Stimulated activated CD8-positive, alpha-beta memory T cell treated with anti-CD3 and anti-CD28 coated beads, Interleukin-7, amount 100 ng/mL, for 1 hour (primary cell): ENCODE measurements at places on chromosomes 2 and 18.

DNA sequence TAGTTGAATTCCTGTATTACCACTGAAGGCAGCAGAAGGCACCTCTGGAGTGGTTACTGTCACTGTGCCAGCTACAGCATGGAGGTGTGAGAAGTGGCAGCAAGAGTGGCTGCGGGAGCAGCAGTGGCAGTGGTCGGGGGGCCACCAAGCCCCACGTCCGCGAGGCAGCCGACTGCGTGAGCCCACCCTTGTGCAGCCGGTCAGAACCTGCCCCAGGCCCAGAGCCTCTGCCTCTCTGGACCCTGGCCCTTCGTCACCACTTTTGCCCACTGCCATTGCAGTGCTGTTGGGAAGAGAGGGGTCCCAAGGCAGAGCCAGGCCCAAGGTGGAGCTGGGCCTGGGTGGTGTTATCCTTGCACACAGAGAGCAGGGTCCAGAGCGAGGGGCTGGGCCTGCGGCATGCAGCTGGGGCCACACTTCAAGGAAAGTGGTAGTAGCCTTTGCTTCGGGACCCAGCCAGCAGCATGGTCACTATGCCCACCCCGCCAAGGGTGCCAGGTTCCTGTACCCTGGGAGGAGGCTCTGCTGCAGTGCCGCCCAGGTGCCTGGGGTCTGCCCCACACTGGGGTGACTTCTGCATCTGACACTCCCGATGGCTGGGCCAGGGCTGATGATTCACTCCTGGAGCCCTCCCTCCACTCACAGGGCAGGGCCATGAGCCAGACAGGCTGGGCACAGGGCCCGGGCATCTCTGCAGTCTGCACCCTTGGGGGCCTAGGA lies 450.1 kb upstream of the LRATD1 start:
- no peak for DNase-seq

- DNase-seq: no peak
Observed at GRCh38 chr2:108029496-108029895, 43.2 kb downstream of the SLC5A7 start.

- no peak for DNase-seq
Observed at GRCh38 chr2:72669121-72669520, 156.7 kb downstream of the EXOC6B start.

DNA sequence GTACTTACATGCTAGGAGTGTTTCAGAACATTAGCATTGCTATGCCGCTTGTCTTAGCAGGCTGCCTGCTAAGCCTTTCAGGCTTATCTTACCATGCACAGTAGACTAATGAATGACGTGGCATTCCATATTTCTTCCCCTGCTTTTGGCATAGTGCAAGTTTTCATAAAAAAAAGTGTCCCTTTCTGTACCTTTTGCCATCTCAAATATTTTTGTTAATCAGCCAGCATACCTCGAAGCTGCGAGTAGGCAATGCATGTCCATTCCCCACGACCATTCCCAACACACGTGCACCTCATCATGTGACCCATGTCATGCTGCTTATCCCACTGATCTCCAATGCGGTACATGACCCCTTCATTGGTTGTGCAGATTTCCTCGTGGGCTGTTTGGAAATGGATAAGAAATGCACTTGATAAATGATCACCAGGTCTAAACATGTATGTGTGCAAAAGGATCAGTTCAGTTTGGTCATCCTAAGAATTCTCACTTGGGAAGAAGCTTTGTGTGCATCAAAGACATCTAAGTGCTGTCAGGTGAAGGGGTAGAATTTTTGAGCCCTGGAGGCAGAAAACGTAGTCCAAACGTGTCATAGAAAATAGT lies 13.9 kb downstream of the FN1 start:
- no peak for DNase-seq

GRCh38 chr2:207219676-207220501 lies 54.1 kb upstream of the KLF7 start:
- DNase-seq: no peak

DNA sequence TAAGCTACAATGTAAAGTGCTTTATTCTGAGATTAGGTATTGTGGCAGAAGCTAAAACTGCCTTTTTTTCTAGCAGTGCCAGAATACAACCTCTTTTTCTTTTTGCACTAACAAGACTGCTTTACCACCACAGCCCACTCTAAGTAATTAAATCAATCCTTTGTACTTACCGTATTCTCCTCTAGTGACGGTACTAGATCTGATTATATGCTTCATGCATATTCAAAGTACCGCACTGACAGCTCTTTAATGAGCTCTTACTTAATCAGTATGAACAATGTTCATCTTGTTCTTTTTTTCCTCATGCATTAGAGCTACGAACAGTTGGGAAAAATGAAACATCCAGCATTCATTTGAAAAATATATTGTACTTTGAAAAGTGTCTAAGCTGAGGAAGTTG lies 16.1 kb upstream of the OTX1 start:
- no peak for DNase-seq

- DNase-seq: no peak
Observed at GRCh38 chr2:84838434-84839145, 42.3 kb downstream of the TRABD2A start.

DNA sequence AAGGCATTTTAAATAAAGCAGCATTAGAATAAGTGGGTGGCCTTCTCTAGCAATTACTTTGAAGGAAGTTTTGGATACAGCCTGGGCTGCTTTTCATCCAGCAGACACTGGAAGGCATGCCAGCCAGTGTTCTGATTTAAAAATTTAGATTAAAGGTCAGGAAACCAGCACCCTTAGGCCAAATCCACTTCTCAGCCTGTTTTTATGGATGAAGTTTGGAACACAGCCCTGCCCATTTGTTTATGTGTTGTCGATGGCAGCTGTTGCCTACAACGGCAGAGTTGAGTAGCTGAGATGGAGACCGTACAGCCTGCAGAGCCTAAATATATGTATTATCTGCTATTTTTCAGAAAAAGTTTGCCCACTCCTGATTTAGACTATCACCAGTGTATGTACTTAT lies 313.6 kb upstream of the ACVR2A start:
- DNase-seq: no peak

DNA sequence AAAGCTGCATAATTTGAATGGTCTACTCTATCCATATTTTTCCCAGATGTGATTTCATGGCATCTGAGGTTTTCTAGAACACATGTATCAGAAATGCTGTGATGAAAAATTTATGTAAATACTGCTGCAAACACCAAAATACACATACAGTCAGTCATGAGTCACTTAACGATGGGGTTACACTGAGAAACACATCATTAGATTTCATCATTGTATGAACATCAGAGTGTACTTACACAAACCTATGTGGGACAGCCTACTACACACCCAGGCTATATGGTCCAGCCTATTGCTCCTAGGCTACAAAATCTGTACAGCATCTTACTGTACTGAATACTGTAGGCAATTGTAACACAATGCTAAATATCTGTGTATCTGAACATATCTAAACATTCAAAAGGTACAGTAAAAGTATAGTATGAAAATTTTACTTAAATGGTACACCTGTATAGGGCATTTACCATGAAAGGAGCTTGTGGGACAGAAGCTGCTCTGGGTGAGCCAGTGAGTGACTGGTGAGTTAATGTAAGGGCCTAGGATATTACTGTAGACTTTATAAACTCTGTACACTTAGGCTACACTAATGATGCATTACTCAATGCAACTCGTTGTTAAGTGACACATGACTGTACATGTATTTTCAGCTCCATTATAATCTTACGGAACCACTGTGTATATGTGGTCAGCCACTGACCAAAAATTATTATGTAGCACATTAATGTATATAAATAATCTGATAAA lies 33.5 kb downstream of the PNO1 start:
- no peak for DNase-seq

DNA sequence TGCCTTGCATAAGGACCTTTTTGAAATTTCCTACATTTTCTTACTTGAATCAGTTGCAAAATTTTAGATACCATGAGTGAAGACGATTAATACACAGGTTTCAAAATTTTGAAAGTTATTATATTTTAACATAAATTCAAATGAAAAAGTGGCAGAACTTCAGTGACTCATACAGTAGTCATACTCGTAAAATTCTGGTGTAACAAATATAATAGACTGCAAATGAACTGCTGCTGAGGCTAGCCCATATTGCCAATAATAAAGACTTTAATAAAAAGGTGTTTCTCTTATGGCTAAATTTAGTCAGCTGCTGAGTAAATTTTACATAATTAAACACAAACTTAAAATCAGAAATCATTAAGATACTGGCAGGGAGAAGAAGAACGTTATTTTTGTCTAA lies 36.9 kb downstream of the MSH6 start:
- DNase-seq: no peak

DNA sequence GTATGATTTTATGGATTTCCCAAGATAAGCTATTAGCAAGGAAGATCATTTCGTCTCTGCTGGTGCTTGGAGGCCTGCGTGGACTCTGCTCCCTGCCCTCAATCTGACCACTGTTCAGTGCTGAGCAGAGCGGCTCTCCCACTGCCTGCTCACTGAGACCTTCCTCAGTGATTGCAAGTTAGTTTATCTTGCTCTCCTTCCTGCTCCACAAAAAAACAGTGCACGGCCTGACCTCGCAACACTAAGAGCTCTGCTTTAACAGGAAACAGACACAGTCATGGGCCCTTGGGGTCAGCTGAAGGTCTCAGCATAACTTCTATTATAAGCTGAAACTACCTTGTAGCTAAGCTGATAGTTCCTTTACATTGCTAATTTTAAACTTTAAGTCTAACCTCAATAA lies 53.1 kb downstream of the PRELID3A start:
- no peak for DNase-seq

GRCh38 chr2:26848336-26849055 lies 564 bp downstream of the DPYSL5 start:
- DNase-seq: no peak

- no peak for DNase-seq
Observed at GRCh38 chr2:111042261-111042660, 78.5 kb upstream of the BCL2L11 start.
